ENCODE measurements at places on chromosomes 6 and 20. TPM values are rescaled to one million over a fixed set of nuclear protein-coding genes. Genes with fewer than 3 reads are reported as not detected.
A peak's percentile ranks its signal among the peaks of the same experiment; 100 is the strongest.

GRCh38 chr20:63657260-63657936 lies 714 bp upstream of the RTEL1 start:
- H3K27me3 ChIP-seq = peaks cover 3% of the 10 kb centered on the region
- no peak for DNase-seq
- peaks cover 13% of the 10 kb centered on the region for H3K4me1 ChIP-seq

- DNase-seq = no peak
- H3K4me1 ChIP-seq = no peaks in the 10 kb centered on the region
- H3K27ac ChIP-seq = no peak overlapping the region
- no peak overlapping the region for H3K4me3 ChIP-seq
Measured at GRCh38 chr6:14210077-14210476, 92.5 kb downstream of the CD83 start.

VNN1 gene
- polyA plus RNA-seq = not detected

ANKRD66 gene
- not detected for polyA plus RNA-seq

- peaks cover 8% of the 10 kb centered on the region for H3K27me3 ChIP-seq
- no peak overlapping the region for H3K4me3 ChIP-seq
- H3K4me1 ChIP-seq = no peaks in the 10 kb centered on the region
- no peaks in the 10 kb centered on the region for H3K36me3 ChIP-seq
- H3K27ac ChIP-seq = no peak overlapping the region
- no peak for DNase-seq
Measured at GRCh38 chr20:31975874-31976273, 7.9 kb downstream of the XKR7 start.

KHDRBS2 gene
- polyA plus RNA-seq = not detected

PABPC1L gene
- polyA plus RNA-seq = 14.2 TPM

GRCh38 chr6:33010356-33010755 lies 965 bp upstream of the HLA-DOA start:
- H3K4me1 ChIP-seq = no peaks in the 10 kb centered on the region
- no peak overlapping the region for H3K4me3 ChIP-seq
- H3K27ac ChIP-seq = no peak overlapping the region
- no peaks in the 10 kb centered on the region for H3K36me3 ChIP-seq

DNA sequence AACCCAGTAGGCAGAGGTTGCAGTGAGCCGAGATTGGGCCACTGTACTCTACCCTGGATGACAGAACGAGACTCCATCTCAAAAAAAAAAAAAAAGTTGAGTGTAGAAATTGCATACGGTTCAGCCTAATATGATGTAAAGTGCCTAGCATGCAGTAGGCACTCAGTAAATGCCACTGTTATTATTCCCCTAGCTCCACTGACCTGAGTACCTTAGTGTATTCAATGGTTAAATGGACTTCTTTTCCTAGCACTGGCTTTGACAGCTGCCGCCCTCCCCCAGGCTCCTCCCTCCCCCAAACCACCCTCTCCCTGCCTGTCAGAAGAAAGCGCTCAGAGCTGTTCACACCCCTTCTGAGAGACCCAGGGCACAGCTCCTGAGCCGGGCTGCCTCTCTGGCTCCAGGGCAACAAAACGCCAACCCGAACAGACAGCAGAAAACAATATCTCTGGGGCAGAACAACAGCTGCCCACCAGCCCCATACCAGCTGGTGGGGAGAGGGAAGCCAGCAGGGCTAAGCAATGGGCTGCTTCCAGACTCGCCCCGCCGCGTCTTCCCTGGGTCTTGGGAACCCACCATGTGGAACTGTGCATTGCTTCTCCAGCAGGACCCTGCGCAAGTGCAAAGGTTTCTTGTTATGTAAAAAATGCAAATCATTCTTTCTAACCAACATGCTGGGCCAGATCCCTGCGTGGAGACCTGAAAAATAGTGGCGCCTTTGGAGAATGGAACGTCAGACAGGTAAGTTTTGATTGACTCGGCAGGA lies 4.5 kb downstream of the CPNE5 start:
- H3K36me3 ChIP-seq = peaks cover 8% of the 10 kb centered on the region
- no peak for DNase-seq
- H3K27ac ChIP-seq = no peak overlapping the region

TRDN gene
- not detected for polyA plus RNA-seq

DNA sequence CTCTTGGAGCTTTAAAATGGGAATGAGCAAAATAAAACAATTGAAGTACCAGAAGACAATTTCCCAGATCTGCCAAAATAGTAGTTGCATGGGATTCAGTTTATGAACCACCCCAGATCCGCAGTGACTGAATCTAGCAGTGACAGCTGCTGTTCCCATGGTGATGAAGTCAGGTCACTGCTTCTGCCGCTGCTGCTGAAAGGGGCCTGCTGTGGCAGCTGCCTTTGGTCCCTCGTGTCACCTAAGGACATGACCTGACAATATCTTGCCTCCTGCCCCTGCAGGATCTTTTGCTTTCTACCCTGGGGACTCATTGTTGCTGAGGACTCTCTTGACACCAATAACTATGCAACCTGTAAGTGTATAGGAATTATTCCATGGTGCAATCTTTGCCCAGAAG lies 34.3 kb upstream of the OGFRL1 start:
- no peak overlapping the region for H3K4me3 ChIP-seq
- DNase-seq = no peak
- H3K4me1 ChIP-seq = peaks cover 32% of the 10 kb centered on the region

- H3K36me3 ChIP-seq = no peaks in the 10 kb centered on the region
- peak overlapping the region; percentile 96 for H3K27ac ChIP-seq
- DNase-seq = peak; percentile 95
Measured at GRCh38 chr6:7996538-7997111, 67.6 kb downstream of the BLOC1S5 start.

RSPO3 gene
- 1.8 TPM for polyA plus RNA-seq

DNA sequence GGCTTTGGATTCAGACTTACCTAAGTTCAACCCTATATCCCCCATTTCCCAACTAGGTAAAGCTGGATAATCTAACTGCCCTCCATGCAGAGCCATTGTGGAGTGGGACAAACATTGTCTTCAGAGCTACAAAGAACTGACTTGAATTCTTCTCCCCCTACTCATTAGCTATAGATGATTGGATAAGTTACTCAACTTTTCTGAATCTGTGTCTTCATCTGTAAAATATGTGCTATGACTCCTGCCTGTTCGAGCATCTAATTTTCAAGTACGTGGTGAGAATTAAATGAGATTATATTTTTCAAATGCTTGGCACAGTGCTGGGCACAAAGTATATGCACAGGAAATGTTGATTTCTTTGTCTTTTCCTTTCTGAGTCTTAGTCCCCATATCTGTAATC lies 240.3 kb upstream of the TCF21 start:
- H3K27ac ChIP-seq = no peak overlapping the region
- no peaks in the 10 kb centered on the region for H3K27me3 ChIP-seq
- H3K4me3 ChIP-seq = no peak overlapping the region
- H3K4me1 ChIP-seq = no peaks in the 10 kb centered on the region

GRM1 gene
- 0.03 TPM for polyA plus RNA-seq

CD93 gene
- 180 TPM for polyA plus RNA-seq

DNA sequence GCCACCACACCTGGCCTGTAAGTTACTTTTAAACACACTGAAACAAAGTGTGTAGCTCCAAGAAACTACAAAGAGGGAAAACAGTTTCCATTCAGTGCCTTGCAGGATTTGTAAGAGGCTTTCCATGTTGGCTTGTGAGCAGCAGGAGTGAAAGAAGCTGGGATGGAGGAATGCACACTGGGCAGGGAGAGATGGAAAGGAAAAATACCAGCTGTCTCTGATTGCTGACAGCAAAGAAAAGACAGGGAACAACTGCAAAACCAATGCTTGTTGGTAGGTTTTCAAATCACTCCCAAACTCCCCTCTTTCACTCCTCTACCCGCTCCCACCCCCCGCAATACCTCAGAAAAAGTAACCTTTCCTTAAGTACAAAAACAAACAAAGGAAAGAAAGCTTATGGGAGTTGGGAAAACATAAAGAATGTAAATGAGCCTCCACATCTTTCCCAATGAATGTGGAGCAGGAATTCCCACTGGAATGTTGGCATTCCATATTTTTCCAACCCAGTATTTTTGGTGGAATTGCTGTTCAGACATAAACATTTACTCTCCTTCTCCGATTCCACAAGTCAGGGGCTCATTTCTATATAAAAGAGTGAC lies 166.1 kb downstream of the THBS2 start:
- no peak for DNase-seq
- no peaks in the 10 kb centered on the region for H3K4me1 ChIP-seq

CCNC gene
- polyA plus RNA-seq = 18.2 TPM

DNA sequence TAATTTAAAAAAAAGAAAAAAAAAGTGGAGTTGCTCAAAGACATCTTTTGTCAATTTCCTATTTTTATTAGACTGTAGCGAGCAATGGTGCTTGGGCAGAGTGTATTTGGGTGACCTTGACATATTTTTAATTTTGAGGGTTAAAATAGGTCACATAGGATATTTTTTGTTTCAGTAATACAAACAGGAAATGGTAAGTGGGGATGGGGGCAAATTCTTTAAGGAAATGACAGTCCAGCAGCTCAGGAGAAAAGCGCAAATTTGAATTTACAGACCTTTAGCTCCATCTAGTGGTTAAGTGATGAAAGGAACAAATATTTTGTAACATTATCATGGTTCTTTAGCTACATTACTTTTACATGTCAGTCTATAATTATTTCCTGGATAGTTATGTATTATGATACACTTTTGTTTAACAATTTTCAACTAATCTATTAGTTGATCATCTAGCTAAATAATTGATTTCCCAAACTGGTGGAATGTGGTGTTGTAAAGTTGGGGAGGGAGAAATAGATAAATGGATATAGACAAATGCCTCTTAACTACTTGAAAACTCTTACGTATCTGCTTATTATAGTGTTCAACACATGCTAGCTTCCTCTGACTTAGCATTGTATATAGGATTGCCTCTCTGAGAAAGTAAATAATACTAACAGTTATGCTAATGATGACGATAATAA lies 10.0 kb downstream of the CITED2 start:
- H3K27ac ChIP-seq = no peak overlapping the region
- no peaks in the 10 kb centered on the region for H3K27me3 ChIP-seq
- H3K36me3 ChIP-seq = no peaks in the 10 kb centered on the region
- H3K4me3 ChIP-seq = no peak overlapping the region
- DNase-seq = peak; percentile 66

FITM2 gene
- 4.4 TPM for polyA plus RNA-seq

- no peak for DNase-seq
- peaks cover 8% of the 10 kb centered on the region for H3K4me1 ChIP-seq
- H3K27ac ChIP-seq = no peak overlapping the region
- peaks cover 10% of the 10 kb centered on the region for H3K27me3 ChIP-seq
- H3K36me3 ChIP-seq = no peaks in the 10 kb centered on the region
Measured at GRCh38 chr6:149228311-149228955, 89.1 kb upstream of the TAB2 start.

FRS3 gene
- polyA plus RNA-seq = 5.2 TPM

- no peak overlapping the region for H3K27ac ChIP-seq
- peaks cover 13% of the 10 kb centered on the region for H3K27me3 ChIP-seq
- peaks cover 27% of the 10 kb centered on the region for H3K4me1 ChIP-seq
Measured at GRCh38 chr20:48300529-48300928, 515.2 kb upstream of the SULF2 start.

DNA sequence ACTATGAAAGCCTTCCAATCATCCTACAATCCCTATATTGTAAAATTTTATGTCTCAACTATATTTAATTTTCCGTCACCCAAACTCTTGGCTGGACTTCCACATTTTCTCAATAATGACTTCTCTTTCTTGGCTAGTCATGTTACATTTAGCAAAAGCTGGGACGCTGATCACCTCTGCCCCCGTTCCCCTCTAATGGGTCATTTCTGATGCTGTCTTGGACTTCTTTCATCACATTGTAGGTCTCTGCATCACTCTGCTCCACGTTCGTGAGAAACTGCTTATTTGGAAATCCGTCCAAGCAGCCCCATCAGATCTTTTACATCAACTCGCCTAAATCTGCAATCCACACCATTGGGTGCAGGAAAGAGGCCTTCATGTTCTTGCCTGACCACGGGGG lies 203.8 kb downstream of the MYLK4 start:
- no peak overlapping the region for H3K27ac ChIP-seq
- no peak for DNase-seq
- H3K36me3 ChIP-seq = no peaks in the 10 kb centered on the region
- H3K4me3 ChIP-seq = no peak overlapping the region

- H3K27me3 ChIP-seq = no peaks in the 10 kb centered on the region
- DNase-seq = no peak
- no peak overlapping the region for H3K4me3 ChIP-seq
- no peak overlapping the region for H3K27ac ChIP-seq
- peaks cover 26% of the 10 kb centered on the region for H3K4me1 ChIP-seq
- no peaks in the 10 kb centered on the region for H3K36me3 ChIP-seq
Measured at GRCh38 chr20:57774111-57774880, 64.5 kb upstream of the PMEPA1 start.

DNA sequence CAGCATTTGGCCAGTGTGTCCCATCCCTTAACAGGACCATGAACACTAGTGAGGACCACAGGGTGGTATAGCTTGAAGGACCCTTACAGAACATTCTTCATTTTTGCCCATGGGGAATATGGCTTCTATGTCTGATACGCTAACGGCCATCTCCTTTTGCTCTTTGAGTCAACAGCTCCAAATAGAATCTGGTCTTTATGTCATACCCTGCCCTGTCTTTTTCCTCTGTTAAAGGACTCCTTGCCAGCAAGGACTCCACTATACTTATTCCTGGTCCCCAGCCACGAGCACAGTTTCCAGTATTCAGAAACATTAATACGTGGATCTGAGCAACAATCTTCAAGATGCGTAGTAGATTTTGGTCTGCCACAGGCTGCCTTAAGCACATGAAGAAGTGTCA lies 22.5 kb downstream of the SERPINB1 start:
- H3K36me3 ChIP-seq = no peaks in the 10 kb centered on the region
- no peak for DNase-seq
- peak overlapping the region; percentile 0 for H3K4me3 ChIP-seq
- H3K27ac ChIP-seq = peak overlapping the region; percentile 92

SLC22A23 gene
- polyA plus RNA-seq = 4.2 TPM

SNAP91 gene
- 1.4 TPM for polyA plus RNA-seq

Measured in endothelial cell of umbilical vein (primary cell).